NCI-H510A (cell line): ENCODE measurements at places on chromosomes 11 and 22.
A peak's percentile ranks its signal among the peaks of the same experiment; 100 is the strongest.

DNA sequence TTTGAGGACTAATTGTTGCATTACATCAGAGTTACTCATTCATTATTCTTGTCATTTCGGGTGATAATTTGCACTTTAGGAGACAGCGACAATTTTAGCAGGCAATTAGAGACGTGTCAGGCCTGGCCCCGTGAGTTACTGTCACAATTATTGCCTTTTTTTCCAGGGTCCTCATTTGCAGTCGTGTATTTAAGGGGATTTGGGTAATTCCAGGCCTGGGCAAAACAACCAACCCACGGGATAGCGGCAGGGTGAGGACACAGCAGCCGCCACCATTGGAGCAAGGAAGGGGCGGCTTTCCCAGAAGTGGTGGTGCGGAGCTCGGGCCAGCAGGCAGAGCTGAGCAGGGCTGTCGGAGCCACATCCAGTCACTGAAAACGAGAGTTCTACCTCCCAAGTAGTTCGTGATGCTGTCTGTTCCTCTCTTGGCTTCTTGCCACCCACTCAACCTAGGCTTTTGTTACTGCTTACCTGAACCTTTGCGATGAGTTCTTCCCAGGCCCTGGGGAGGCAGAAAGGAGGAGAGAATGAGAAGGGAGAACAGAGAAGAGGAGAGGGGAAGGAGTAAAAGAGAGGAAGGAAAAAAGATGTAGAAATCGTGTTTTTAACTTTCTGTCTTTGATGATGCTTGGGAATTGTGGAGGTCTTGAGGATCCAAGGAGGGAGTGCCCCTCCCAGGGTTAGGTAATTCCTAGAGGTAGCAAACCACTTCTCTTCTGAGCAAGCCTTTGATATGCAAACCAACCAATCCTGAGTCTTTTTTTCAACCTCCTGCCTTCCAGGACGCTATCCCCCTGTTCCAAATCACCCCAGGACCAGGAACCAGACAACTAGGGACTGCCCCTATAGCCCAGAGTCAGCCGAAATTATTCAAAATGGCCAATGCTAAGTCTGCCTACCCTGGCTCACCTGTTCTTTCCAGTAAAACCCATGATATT, 236.1 kb downstream of the MIAT start:
- peak; percentile 37 for DNase-seq

GRCh38 chr22:33361581-33361980, 303.4 kb upstream of the SYN3 start:
- no peak for DNase-seq

DNA sequence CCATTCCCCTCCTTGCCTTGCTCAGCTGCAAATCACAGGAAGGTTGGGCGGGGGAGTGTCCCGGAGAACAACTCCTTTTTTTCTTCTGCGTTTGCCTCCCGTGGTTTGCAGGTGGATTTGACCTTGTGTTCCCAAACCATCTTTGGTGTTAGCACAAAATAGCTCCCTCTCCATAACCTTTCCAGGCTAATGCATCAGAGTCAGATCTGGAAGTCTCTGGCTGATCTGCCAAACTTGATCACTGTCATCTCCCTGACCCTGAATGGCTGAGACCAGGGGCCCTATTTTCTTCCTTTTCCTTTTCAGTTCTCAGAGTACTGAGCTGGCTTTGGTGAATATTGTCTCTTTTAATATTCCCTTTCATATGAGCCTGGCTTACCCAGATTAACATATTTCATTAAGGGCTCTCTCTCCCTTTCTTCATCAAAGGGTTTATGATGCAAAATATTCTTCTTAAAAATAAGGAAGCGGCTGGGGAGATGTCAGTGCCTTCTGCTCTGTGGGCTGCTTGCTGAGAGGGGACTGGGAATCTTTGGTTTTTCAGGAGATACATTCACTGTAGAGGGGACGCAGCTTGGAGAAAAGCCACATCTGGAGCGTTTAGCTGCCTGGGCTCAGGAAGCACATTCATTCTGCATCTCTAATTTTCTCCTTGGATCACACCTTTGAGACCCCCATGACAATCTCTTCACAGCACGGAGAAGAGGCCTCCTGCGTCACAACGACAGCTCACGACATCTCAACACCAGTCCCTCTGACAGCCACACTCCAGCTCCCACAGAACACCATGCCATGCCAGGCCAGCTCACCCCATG, 148.3 kb downstream of the CEP164 start:
- DNase-seq, result no peak

- no peak for DNase-seq
Measured at GRCh38 chr22:23280356-23281052, 100.2 kb downstream of the BCR start.

- peak; percentile 45 for DNase-seq
Measured at GRCh38 chr11:6438979-6439571, 1.7 kb downstream of the HPX start.

GRCh38 chr11:87265979-87266378, 228.2 kb downstream of the TMEM135 start:
- DNase-seq, result no peak

GRCh38 chr11:17753641-17754040, 19.1 kb downstream of the KCNC1 start:
- DNase-seq, result no peak

DNA sequence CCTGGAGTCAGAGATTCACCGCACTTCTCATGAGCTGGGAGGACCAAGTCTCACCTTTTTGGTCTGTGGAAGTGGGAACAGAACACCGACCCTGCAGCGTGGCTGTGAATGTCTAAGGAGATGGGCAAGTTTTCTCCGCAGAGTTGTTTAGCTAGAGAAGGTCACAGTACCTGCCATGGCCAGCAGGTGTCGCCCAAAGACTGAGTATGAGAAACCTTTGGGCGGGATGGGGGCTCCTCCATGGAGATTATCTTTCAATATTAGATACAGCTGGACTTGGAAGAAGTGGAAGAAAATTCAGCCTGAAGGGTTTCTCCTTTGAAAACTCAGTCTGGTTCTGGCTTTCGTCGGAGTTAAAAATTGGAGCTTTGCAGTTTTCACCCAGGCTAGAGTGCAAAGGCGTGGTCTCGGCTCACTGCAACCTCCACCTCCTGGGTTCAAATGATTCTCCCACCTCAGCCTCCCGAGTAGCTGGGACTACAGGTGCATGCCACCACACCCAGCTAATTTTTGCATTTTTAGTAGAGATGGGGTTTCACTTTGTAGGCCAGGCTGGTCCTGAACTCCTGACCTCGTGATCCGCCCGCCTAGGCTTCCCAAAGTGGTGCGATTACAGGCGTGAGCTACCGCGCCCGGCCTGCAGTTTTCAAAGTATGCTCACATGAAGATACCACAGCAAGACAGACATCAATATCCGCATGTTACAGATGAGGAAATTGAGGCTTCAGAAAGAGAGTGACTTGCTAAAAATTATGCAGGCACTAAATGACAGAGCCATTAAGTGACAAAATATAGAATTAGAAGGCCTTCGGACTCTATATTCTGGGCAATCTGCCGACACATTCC, 10.7 kb upstream of the DSCAML1 start:
- no peak for DNase-seq

DNA sequence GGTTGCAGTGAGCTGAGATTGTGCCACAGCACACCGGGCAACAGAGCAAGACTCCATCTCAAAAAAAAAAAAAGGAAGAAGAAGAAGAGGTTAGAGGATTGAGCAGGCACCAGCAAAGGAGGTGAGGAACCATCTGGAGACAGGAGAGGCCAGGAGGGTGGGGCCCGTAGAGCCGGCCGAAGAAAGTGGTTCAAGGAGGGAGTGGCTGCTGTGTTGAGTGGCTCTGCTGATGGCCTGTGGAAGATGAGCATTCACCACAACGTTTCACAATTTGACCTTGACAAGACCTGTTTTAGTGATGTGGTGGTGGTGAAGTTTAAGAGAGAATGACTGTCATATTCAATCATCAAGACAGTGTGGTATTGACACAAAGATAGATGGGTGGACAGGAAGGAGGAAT, 6.8 kb upstream of the CTSD start:
- DNase-seq, result no peak

- DNase-seq, result no peak
Measured at GRCh38 chr22:32728291-32728690, 73.2 kb upstream of the TIMP3 start.
